ENCODE measurements at places on chromosomes 1 and 21.

DNA sequence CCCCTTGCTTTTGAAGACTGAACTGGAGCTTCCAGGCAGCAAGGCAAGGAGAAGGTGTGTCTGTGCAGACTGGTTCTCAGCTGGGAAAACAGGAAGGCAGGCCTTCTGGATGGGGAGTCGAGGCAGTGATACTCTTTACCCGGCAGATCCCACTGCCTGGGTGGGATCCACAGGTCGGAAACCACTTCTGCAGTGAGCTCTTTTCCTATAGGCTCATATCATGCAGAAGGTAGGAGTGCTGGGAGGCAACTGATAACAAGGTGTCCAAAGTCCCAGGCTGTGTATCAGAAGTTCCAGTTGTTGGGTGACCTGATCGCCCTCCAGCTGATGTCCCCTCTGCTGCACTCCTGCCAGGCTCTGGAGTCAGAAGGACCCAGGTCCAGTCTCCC is 17.1 kb downstream of the ACOT11 start:
- no peak for DNase-seq

DNA sequence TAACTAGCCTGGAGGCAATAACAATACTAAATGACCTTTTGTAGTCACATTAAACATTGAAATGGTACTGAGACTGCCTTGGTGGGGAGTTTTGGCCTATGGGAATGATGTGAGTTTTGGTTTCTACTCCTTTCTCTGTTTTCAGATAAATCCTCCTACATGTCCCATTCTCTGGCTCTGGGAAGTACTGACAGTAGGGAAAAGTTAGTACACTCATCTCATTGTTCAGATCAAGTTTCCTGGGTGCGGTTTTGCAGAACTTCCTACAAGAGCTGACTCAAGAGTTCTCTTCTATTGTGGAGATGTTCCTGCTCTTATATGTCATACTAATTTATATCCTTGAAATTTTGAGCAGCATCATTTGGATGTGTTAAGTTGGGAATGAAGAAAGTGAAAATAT is 74.2 kb upstream of the MACF1 start:
- DNase-seq: no peak

- peak; percentile 74 for DNase-seq
Observed at GRCh38 chr1:28248273-28249012, 10.9 kb upstream of the SESN2 start.

- no peak for DNase-seq
Observed at GRCh38 chr1:41735139-41735538, 183.6 kb downstream of the HIVEP3 start.

- DNase-seq: no peak
Observed at GRCh38 chr1:159707472-159708260, 6.7 kb downstream of the CRP start.

- DNase-seq: no peak
Observed at GRCh38 chr21:38741950-38742256, 63.8 kb upstream of the ETS2 start.

- no peak for DNase-seq
Observed at GRCh38 chr1:92567211-92567868, 80.6 kb upstream of the GFI1 start.

DNA sequence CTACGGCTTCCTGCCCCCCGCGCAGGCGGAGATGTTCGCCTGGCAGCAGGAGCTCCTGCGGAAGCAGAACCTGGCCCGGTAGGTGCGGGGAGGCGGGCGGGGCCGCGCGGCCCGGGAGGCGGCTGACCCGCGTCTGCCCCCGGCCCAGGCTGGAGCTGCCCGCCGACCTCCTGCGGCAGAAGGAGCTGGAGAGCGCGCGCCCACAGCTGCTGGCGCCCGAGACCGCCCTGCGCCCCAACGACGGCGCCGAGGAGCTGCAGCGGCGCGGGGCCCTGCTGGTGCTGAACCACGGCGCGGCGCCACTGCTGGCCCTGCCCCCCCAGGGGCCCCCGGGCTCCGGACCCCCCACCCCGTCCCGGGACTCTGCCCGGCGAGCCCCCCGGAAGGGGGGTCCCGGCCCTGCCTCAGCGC is 16.6 kb downstream of the NOC2L start:
- no peak for DNase-seq
